Body of pancreas (tissue), 4 donors: ENCODE measurements at places on chromosomes 1 and 21. TPM values are rescaled to one million over a fixed set of nuclear protein-coding genes. Genes with fewer than 3 reads are reported as not detected.

The GJA9 gene
- not detected for total RNA-seq

The OR10J5 gene
- total RNA-seq: not detected

The MMEL1 gene
- total RNA-seq: not detected

The PLEKHN1 gene
- not detected for total RNA-seq

The OR2G6 gene
- not detected for total RNA-seq

DNA sequence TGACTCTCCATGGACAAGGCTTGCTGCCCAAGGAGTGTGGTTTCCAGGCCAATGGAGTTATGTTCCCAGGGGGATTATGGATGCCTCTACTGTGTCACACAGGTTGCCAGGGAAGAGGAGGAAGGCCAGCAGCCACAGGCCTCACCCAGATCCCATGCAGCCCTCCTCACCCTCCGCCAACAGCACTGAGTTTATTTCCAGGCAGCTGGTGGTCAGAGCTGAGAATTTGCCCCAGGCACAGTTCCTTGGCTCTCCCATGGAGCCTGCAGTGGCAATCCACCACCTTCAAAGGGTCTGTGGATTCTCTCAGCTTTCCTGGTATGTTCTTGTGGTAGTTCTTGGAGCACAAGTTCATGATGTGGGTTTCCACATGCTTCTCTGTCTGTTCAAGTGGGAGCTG is 79.2 kb downstream of the NTNG1 start:
- no peak for DNase-seq

- peak; percentile 32 for DNase-seq
These were observed 218.0 kb upstream of the GALNT2 start for GRCh38 chr1:229848752-229849677.

GRCh38 chr1:9990944-9991343 is 6.1 kb upstream of the RBP7 start:
- peak; percentile 21 for DNase-seq

DNA sequence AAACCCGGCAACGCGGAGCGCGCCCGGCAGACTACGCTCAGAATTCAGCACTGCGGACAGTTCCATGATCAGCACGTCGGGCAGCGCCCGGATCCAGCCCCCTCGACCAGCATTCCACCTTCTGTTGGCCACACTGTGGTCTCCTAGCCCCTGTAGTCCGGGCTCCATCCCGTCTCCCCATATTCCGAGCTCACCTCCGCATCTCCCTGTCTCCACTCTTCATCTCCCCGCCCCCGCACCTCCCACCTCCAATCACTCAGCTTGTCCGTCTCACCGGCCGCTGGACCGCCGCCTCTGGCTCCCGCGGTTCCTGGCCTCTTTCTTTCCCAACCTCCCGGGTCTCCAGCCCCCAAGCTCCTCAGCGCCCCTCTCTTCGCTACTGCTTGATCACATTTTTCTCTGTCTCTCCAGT is 500 bp downstream of the EPHA10 start:
- DNase-seq: peak; percentile 43

GRCh38 chr21:46637952-46638746 is 2.7 kb downstream of the PRMT2 start:
- no peak for DNase-seq

DNA sequence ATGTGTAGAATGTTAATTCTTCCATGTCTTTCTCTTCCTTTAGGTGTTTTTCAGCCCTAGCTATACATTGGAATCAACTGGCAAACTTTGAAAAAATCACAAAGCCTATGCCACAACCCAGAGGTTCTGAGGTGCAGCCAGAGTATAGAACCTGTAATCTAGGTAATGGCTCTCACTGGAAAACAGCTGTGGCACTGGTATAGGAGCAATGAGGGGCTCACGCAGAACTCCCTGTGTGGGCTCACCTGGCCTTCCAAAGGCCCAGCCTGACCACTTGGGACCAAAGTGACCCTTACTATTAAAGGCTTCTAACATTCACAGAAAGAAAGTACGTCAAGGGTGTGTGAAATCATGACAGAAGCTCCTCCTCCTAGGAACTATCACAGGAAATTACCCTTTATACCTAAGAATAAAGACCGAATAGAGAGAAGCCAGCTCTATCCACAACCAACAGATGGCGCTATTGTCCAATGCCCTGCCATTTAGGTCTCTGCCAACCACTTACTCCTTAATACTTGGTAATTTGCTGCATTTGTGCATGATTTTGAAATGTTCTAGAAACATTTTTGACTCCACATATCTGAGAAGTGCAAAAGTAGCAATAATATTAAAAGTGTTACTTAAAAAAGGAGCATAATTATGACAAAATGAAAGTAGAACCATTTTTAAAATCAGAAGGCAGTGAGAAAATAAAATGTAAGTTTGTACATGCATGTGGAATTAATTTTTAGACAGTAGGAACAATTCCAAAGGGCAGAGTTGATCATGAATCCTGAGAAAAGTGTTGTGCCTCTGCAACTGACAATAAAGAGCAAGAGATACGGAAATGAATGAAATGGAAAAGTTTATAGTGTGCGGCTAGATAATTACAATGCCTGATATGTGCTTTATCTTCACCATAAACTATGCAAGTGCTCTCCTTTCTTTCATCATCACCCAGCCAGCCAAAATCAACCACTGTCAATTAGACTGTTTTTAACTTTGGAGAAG is 93.1 kb upstream of the HAO2 start:
- DNase-seq: peak; percentile 38

DNA sequence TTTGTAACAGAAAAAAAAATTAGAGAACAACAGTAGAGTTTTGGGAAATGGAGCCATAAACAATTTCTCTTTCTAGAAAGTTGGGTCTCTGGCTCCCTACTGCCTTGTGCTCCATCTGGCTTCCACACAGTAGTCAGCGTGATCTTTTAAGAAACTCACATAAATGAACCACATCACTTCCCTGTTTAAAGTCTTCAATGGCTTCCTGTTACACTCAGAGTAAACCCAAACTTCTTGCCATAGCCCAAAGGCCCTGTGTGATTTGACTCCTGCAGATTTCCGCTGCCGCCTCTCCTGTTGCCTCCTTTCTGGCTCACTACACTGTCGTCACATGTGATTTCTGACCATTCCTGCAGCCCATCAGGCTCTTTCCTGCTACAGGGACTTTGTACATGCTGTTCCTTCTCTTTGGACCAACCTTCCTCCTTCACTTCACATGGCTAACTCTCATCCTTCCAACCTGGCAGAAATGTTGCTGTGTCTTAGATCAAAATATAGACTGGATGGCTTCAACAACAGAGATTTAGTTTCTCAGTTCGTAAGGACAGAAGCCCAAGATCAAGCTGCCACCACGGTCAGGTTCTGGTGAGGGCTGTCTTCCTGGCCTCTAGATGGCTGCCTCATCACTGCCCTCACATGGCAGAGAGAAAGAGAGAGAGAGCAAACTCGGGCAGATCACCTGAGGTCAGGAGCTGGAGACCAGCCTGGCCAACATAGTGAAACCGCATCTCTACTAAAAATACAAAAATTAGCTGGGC is 34.0 kb downstream of the OPRD1 start:
- no peak for DNase-seq

DNA sequence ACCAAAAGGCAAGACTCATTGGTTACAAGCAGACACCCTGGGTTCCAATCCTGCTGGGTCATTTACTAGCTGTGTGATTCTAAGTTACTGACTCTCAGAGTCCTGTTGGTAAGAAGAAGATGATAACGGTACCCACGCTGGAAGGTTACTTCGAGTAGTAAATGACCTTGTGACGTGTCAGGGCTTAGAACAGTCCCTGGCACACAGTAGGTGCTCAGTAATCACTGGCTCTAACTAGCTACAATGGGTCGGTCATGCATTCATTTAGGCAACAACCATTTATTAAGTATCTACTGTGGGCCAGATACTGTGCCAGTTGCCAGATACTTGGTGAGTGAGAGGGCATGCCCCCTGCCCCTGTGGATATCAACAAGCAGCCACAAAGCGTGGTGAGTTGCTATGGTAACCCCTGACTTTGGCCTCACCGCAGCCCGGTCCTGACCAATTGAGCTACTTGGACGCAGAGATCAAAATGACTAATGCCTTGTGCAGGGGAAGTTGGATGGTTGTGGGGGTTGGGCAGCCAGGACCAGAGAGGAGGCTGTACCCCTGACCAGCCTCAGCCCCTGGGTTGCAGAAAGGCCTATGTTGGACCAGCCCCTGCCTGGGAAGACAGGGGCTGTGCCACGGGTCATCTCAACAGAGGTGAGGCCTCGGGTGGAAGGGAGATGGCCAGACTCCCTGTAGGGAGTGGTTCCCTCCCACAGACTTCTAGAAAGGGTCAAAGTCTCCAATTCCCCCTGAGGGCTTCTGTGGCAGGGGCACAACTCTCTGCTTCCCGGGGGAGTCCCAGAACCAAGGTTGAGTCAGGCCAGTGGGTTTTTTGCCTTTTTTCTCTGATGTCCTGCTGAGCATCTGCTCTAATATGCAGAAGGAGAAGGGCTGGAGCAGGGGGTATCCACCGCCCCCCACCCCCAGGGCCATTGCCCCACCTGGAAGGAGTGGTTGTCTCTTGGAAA is 16.0 kb downstream of the DHRS3 start:
- peak; percentile 46 for DNase-seq

GRCh38 chr1:246187834-246188372 is 319.2 kb downstream of the SMYD3 start:
- DNase-seq: no peak

- no peak for DNase-seq
These were observed 147.0 kb upstream of the COA6 start for GRCh38 chr1:234226113-234226818.

- no peak for DNase-seq
These were observed 112.2 kb upstream of the COL6A1 start for GRCh38 chr21:45869121-45870007.

GRCh38 chr1:2444138-2444591 is 31.8 kb upstream of the PEX10 start:
- DNase-seq: no peak

- peak; percentile 47 for DNase-seq
These were observed 11.0 kb upstream of the SERBP1 start for GRCh38 chr1:67441183-67441582.

DNA sequence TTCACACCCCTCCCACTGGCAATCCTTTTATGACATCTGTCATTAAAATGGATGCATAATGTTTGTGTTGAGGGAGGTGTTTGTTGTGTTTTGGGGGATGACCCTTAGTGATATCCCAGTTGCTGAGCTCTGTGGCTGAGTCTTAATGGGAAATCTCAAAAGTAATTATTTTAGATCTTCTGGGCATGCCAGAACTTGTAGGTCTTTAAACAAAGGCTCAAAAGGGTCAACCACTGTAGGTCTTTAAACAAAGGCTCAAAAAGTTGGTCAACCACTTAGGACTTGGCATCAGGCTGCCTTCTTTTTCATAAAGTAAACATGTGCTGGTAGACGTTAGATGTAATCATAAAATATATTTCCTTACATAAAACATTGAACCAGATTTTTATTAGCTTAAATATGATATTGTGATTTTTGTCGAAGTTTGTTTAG is 78.0 kb downstream of the CDC14A start:
- DNase-seq: no peak

- no peak for DNase-seq
These were observed 34.9 kb downstream of the COP1 start for GRCh38 chr1:176172215-176172614.

DNA sequence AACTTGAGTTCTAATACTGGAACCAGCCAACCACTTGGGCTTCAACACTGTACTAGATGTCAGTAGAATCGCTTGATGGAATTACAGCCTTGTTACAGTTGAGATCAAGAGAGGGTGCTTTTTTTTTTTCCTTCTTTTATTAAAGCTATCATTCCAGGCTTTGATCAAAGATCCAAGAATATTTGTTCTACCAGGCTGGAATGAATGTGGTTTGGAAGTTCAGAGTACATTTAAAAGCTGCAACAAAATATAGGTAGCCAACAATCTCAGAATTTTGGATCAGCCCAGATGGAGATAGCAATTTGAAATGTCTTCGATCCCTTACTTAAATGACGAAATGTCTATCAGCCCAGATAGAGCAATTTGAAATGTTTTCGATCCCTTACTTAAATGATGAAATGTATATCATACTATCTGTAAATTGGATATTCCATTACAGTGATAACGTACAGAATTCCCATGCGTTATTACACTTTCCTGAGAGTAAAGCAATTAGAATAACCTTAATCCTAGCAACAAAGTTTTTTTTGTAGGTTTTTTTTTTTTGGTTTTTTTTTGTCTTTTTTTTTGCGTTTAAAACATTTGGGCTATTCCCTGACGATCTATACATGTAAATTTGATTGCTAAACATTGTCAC is 3.6 kb downstream of the ZNF281 start:
- no peak for DNase-seq
